Right lung (tissue), 10 donors: ENCODE measurements at places on chromosomes 2 and 18. TPM values are rescaled to one million over a fixed set of nuclear protein-coding genes. Genes with fewer than 3 reads are reported as not detected.

The CDH20 gene
- 0.23 TPM for polyA plus RNA-seq

The RGPD8 gene
- polyA plus RNA-seq = 4.0 TPM

The MC2R gene
- polyA plus RNA-seq = not detected

The FOSL2 gene
- polyA plus RNA-seq = 12.7 TPM

The CAVIN2 gene
- 106 TPM for polyA plus RNA-seq

The ALK gene
- polyA plus RNA-seq = 0.16 TPM

The NEURL3 gene
- 0.53 TPM for polyA plus RNA-seq

The SPHKAP gene
- polyA plus RNA-seq = 1.4 TPM

GRCh38 chr2:57850415-57851130 is 196.0 kb upstream of the VRK2 start:
- no peak for DNase-seq

GRCh38 chr2:204333861-204334260 is 211.4 kb upstream of the PARD3B start:
- no peak for DNase-seq

DNA sequence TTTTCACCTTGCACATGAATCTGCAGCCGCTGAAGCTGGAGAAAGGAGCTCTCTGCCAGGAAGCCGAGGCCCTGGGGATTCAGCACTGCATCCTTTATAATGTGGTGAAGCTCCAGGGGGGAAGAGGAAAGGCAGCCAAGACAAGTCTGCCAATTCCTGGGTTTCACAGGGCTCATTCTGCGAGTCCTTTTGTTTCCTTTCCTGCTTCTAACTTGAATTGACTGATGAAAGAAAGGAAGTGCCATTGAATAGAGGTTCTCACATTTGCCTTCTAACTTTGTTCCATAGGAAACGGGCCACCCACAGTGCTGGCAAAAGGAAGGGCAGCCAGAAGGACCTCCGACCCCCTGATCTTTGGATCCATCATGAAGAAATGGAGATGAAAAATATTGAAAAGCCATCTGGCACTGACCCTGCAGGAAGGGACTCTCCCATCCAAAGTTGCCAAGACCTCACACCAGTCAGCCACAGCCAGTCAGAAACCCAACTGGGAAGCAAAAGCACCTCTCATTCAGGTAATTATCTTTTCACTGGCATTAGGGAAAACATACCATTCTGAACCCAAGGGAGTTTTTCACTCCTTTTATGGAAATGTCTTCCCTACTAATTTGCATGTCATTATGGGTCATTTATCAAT is 765.4 kb downstream of the MBD2 start:
- DNase-seq = no peak

GRCh38 chr18:71020342-71021029 is 731.6 kb downstream of the SOCS6 start:
- no peak for DNase-seq

GRCh38 chr2:227376656-227377396 is 2.3 kb downstream of the TM4SF20 start:
- DNase-seq = no peak

- DNase-seq = no peak
Measured at GRCh38 chr2:65388051-65388531, 44.3 kb downstream of the SPRED2 start.

DNA sequence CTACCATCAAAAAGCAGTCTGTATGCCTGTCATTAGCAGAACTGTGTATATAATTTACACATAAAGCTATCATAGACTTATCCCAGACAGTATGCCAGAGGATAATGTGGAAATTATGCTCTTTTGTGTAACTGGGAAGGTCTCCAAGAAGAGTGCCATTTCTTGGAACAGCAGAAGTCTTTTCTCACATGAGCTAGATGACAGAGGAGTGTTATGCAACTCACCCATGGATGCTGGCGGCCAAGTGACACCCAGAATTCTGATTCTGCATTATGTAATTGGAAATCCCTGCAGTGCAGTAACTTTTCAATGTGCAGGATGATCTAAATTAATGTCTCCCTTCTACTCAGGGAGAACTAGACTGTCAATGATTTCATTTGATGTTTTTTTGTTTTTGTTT is 160.0 kb downstream of the UBE2E3 start:
- peak; percentile 36 for DNase-seq

GRCh38 chr2:202736826-202737225 is 102.1 kb downstream of the FAM117B start:
- no peak for DNase-seq

DNA sequence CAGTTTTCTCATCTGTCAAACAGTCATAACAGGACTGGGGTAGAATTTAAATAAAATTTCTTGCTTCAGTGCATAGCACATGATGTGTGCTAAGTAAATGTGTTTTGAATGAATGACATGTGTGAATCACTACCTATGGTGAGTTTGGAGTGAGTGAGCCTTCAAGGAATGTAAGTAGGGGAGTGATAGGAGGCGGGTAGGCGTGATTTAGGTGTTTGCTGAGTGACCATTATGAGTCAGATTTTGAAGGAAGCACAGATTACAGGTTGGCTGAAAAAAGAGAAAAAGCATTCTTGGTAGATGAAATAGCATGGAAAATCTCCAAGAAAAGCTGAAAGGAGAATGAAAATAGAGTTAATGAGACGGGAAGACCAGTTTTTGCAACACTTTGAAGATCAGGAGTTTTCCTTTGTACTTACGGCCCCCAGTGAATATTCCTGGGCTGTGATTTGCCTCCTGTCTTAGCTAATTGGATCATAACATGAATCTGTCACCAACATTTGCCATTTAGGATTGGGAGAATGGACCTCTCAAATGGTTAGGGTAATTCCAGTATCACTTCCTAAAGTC is 136.9 kb upstream of the GATA6 start:
- no peak for DNase-seq

DNA sequence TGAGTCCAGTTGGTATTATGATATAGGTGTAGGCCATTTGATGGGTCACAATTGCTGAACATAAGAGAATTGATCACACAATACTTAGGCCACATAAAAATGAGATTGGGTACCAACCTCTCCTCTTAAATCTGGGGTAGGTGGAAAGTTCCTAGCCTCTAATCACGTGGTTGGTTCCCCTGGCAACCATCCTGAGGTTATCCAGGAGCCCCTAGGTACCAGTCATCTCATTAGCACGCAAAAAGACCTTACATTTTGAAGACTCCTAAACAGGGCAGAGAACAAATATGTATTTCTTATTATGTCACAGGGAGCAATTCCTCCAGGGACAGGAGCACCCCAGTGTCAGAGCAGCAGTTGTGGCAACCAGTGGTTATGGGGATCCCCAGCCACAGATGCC is 12.7 kb upstream of the SELENOI start:
- no peak for DNase-seq

- no peak for DNase-seq
Measured at GRCh38 chr2:85655961-85656417, 12.0 kb downstream of the SFTPB start.

- no peak for DNase-seq
Measured at GRCh38 chr18:28801876-28802275, 624.9 kb upstream of the CDH2 start.

DNA sequence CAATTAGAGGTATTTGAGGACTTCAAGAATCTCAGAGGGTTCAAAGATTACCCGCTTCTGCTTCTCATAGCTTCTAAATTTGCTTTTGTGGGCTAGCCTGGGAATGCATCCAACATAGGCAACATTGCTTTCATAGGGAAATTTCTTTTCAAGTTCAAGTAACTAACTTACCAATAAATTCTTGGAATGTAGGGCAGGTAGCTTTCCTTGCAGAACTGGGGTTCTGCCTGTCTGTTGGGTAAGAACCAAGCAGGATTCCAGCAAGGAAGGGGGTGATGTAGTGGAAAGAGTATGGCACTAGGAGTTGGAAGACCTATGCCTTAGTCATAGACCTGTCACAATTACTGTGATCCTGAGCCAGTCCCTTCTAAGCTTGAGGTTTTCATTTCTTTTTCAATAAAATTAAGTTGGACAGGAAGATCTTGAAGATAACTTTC is 164.1 kb downstream of the FHOD3 start:
- DNase-seq = no peak

DNA sequence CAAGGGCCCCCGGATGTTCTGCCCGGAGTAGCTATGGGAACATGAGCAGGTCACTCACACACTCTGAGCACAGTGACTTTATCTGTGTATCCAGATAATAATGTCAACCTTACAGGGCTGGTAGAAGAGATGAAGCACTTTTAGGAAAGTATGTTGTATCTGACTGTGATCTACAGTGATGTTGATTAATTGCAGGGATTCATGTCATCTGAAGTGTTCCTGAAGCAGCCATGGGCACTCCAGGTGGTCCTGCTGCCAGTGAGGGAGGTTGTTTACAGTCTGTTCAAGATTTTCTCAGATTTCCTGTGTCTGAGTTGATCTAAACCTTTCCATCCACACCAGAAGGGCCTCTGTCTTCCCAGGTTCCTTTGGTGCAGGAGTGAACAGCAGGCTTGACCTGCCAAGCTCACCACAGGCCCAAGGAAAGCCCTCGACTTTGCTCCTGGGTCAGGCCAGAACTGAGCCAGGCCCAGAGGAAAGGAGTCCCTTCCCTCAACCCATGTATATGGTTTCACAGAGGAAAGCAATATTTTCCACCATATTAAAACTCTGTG is 28.0 kb downstream of the KIAA2012 start:
- no peak for DNase-seq

GRCh38 chr18:45559258-45559657 is 56.0 kb upstream of the SLC14A2 start:
- DNase-seq = no peak

GRCh38 chr2:122239440-122239839 is 484.0 kb downstream of the TSN start:
- no peak for DNase-seq

GRCh38 chr2:217834057-217834620 is 168.7 kb downstream of the TNS1 start:
- DNase-seq = no peak

- DNase-seq = no peak
Measured at GRCh38 chr2:50856016-50856541, 175.9 kb downstream of the NRXN1 start.

- DNase-seq = peak; percentile 80
Measured at GRCh38 chr2:188975497-188976102, 1.4 kb downstream of the COL3A1 start.

DNA sequence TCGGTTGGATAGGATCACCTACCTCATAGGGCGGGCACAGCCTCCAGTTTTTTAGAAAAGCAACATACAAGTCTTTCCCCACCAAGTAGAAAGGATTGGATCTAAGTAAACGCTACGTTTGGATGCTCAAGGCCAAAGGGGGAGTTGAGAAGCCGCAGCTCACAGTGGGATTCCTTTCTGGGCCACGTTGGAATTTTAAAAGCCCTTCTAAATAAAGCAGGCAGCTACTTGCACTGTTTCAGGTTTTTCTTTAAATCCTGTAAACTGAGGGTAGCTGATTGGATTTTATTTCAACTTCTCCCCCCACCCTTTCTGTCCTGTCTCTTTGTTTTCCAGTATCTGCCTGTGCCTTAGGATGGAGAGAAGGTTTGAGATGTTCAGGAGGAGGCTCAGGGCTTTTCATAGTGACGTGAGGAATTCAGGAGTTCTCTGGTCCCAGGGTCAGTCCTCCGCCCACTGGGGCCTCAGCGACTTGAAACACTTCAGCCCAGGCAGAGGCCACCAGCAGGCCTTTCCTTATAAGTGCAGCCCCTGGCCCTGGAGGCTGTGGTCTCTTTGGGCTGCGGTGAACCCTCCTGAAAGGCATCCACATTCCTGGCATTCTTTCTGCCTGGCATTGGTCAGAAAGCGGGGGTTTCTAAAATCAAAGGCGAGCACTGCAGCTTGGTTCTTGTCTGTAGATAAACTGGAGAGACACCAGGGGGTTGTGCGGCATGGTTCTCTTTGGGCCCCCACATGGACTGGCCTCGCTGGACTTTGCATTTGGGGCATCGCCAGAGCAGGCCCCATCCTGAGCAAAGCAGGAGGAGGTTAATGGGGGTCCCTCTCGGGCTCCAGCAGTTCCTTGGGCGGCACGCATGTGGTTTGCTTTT is 44.5 kb downstream of the SH3BP4 start:
- DNase-seq = no peak

- no peak for DNase-seq
Measured at GRCh38 chr2:42074661-42075060, 26.8 kb downstream of the PKDCC start.

GRCh38 chr2:110197452-110197851 is 7.4 kb downstream of the NPHP1 start:
- DNase-seq = no peak

- DNase-seq = no peak
Measured at GRCh38 chr2:44205169-44205568, 36.5 kb downstream of the PPM1B start.
